Esophagus muscularis mucosa (tissue), 4 donors: ENCODE measurements at places on chromosomes 12 and 14. TPM values are rescaled to one million over a fixed set of nuclear protein-coding genes. Genes with fewer than 3 reads are reported as not detected.

PUS7L gene
- 6.4 TPM for total RNA-seq

AP1G2 gene
- total RNA-seq: 30.2 TPM

WNT1 gene
- total RNA-seq: not detected

KRT77 gene
- not detected for total RNA-seq

ALDH1L2 gene
- total RNA-seq: 4.5 TPM

GDF3 gene
- total RNA-seq: 0.40 TPM

DNAH10 gene
- not detected for total RNA-seq

CLEC9A gene
- not detected for total RNA-seq

DNA sequence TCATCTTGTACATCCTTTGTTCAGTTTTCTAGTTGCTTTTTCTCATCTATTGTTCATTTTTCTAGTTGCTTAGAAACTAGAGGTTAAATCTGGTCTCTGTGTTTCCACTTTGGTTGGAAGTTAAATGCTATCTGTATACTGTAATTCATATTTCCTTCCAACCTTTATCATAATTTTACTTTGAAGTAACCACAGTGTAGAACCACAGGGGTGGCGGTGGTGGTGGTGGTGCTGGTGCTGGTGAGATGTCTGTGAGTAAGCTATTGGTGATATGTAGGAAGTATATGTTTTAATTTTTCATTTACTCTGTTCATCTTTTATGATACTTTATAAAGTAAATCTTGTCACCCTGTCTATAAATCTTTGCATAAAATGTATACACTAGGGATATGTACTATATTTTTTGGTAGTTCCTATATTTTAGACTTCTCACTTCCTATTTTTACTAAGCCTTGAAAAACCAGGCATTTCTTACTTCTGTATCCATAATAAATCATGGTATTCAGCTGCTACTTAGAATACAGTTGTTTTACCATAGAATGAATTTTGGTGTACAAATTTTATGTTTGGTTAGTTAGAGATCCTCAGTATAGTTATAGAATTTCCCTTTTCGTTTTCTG lies 31.9 kb downstream of the CCDC91 start:
- no peak for DNase-seq

GRCh38 chr12:57604992-57605810 lies 577 bp downstream of the DTX3 start:
- no peak for DNase-seq

- no peak for DNase-seq
Observed at GRCh38 chr12:124044809-124045321, 71.8 kb downstream of the ZNF664 start.

GRCh38 chr12:124097701-124098100 lies 124.7 kb downstream of the ZNF664 start:
- DNase-seq: no peak

DNA sequence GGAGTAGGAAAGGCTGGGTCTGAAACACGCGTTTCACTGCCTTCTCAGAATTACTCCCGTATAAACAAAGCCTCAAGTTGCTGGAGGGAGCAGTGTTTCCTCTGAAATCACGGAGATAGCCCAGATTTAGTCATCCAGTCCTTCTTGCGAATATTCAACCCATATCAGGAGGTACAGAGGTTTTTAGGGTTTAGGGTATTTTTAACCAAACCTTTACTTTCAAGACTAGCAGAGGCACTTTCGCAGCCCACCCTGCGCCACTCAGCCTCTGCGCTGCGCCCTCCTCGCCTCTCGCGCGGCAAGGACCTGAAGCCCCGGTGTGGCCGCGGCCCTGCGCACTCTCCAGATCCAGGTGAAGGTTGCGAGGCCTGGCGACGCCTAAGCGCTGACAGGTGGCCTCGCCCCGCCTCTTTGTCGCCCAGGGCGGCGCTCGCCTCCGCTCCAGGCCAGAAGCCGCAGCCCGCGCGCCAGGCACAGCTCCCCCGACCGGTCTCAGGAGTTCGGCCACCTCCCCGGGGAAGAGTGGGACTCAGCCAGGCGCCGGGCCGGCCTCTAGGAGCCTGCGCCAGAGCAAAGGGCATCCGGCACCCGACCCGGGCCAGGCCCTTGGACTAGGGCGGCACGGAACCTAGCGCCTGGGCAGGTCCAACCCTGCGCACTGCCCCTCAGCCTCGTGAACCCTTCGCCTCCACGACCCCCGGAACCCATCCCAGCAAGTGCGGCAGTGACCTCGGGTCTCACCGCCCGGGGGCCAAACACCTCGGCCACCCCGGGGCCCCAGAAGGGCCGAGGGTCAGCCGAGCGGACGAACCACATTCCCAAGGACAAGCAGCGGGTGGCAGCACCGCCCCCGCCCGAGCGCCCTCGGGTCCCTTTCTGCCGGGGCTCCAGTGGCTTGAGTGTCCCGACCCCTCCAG lies 1.8 kb upstream of the SAMD4A start:
- DNase-seq: peak; percentile 94

- peak; percentile 94 for DNase-seq
Observed at GRCh38 chr12:68808388-68809189, 612 bp downstream of the MDM2 start.

DNA sequence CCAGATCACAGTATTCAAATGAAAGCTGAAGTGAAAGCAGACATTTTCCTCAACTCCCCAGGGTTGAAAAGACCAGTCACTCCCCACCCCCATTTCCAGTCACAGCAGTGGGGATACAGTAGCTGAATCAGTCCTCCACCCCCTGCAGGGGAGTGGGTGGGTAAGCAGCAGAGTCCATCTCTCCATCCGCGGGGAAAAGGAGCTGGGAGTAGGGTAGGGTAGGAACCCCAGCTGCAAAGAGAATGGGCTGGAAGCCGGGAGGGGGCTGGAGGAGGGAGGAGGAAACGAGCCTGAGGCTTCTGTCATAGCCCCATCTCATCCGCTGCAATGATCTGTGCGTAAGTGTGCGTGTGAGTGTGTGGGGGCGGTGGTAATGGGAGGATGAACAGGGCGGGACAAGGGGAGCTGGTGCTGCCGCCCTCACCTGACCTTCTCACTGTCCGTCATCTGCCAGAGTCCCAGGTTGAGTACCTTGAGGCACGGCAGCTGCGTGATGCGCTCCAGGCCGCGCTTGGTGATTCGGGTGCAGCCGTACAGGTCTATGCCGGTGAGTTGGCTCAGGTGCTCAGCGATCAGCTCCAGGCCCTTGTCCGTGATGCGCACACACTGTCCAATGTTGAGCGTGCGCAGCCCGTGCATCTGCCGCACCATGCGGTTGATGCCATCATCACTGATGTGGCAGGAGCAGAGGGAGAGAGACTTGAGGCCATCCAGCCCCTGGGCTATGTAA lies 1.8 kb downstream of the FBXL14 start:
- DNase-seq: no peak

GRCh38 chr12:52787324-52788191 lies 8.4 kb downstream of the KRT3 start:
- no peak for DNase-seq

DNA sequence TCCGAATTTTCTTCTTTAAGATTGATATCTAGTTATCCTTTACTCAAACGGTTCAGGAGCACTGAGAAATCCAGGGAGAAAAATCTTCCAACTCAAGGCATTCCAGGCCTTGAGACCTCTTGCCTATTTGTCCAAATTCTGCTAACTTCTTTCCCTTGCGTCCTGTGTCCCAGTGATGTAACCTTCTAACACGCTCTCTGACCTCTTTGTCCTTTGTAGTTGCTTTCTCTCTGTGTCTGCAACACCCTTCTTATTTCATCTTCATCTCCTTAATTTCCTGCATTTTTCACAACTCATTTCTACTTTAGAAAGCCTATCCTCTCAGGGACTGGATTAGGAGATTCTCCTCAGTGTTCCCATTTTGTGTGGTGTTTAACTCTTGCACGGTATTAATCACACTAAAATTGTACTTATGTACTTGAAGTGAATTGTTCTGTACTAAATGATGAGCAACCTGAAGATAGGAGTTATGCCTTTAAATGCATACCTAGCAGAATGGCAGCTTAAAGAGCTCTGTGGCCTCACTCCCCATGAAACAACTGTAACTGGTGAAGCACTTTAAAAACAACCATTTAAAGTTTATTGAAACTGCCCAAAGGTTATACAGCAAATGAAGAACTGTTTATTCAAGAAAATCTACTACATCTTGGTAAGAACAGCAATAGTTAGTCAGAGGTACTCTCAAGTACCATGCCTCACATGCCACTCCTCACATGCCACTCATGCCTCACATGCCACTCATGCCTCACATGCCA lies 7.4 kb upstream of the SNAPC1 start:
- no peak for DNase-seq
